ENCODE measurements at places on chromosomes 12 and 14.

GRCh38 chr12:52081263-52081733 is 1.8 kb downstream of the SMIM41 start:
- peak overlapping the region; percentile 87 for H3K27ac ChIP-seq
- H3K36me3 ChIP-seq = no peaks in the 10 kb centered on the region
- peaks cover 48% of the 10 kb centered on the region for H3K4me1 ChIP-seq
- DNase-seq = no peak
- no peaks in the 10 kb centered on the region for H3K27me3 ChIP-seq
- H3K4me3 ChIP-seq = peak overlapping the region; percentile 44

DNA sequence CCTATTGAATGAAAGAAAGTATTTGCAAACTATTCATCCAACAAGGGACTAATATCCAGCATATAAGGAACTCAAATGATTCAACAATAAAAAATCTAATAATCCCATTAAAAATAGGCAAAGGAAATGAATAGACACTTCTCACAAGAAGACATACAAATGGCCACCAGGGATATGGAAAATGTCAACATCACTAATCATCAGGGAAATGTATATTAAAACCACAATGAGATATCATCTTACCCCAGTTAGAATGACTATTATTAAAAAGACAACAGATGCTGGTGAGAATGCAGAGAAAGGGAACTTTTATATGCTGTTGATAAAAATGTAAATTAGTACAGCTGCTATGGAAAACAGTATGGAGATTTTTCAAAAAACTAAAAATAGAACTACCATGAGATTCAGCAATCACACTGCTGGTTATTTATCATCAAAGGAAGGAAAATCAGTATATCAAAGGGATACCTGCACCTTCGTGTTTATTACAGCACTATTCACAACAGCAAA is 89.3 kb downstream of the GARIN6 start:
- H3K27me3 ChIP-seq = no peaks in the 10 kb centered on the region
- DNase-seq = no peak
- no peak overlapping the region for H3K27ac ChIP-seq
- H3K36me3 ChIP-seq = no peaks in the 10 kb centered on the region

GRCh38 chr12:68200854-68201253 is 24.8 kb downstream of the IL26 start:
- no peak for DNase-seq
- no peak overlapping the region for H3K4me3 ChIP-seq
- H3K27ac ChIP-seq = no peak overlapping the region
- H3K4me1 ChIP-seq = no peaks in the 10 kb centered on the region
- H3K27me3 ChIP-seq = no peaks in the 10 kb centered on the region
- no peaks in the 10 kb centered on the region for H3K36me3 ChIP-seq

- no peak overlapping the region for H3K27ac ChIP-seq
- H3K36me3 ChIP-seq = no peaks in the 10 kb centered on the region
- H3K4me1 ChIP-seq = peaks cover 16% of the 10 kb centered on the region
Measured at GRCh38 chr14:95294834-95295599, 24.7 kb downstream of the CLMN start.

- H3K27me3 ChIP-seq = no peaks in the 10 kb centered on the region
- no peaks in the 10 kb centered on the region for H3K4me1 ChIP-seq
- no peak for DNase-seq
- no peak overlapping the region for H3K4me3 ChIP-seq
- no peak overlapping the region for H3K27ac ChIP-seq
Measured at GRCh38 chr14:94517248-94517640, 8.0 kb upstream of the SERPINA12 start.

DNA sequence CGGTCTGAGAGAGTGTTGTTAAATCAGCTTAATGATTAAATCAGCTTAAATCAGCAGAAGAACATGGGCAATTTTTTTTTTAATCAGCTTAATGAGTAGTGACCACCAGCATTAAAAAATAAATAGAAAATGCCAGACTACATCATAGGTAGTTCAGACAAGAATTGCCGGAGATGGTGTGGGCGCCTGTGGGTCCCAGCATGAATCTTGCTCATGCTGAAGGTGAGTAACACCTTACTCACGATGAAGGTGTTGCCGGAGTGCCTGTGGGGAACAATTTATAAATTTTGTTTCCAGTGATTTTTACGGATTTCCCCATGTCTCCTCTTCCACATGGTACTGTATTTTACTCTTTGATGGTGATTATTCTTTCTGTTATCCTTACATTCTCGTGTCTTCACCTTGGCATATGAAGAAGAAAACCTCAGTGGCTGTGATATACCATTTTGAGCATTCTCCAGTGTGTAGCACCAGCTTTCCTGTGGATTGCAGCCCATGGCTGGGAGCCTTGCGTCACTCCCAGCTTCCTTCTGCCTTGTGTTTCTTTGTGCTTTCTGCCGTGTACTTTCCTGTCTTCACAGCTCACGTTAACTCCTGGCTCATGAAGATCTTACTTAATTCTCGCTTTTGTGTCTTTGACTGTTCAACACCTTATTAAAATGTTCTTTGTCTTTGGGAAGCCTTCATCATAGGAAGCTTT is 4.7 kb downstream of the TDRD9 start:
- H3K4me1 ChIP-seq = no peaks in the 10 kb centered on the region
- H3K27me3 ChIP-seq = no peaks in the 10 kb centered on the region
- H3K27ac ChIP-seq = no peak overlapping the region
- no peak overlapping the region for H3K4me3 ChIP-seq
- no peaks in the 10 kb centered on the region for H3K36me3 ChIP-seq
- DNase-seq = no peak

DNA sequence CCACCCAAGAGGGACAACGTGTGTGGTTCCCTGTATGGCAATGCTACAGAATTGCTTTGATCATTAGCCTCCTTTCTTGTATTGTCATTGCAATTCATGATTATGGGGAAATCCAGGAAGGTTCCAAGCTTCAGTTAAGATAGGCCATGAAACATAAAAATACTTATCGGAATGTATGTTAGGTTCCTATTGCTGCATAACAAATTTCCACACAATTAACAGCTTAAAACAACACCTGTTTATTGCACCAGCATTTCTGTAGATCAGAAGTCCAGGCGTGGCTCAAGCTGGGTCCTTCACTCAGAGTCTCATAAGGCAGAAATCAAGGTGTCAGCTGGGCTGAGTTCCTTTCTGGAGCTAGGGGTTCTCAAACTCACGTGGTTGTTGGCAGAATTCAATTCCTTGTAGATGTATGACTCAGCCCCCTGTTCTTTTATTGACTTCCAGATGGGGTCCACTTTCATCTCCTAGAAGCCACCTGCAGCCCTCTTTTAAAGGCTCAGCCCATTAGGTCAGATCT is 365.6 kb upstream of the TMPO start:
- H3K27ac ChIP-seq = no peak overlapping the region
- H3K27me3 ChIP-seq = no peaks in the 10 kb centered on the region
- no peak for DNase-seq
- H3K4me1 ChIP-seq = no peaks in the 10 kb centered on the region
- H3K36me3 ChIP-seq = no peaks in the 10 kb centered on the region

- no peaks in the 10 kb centered on the region for H3K36me3 ChIP-seq
- DNase-seq = no peak
- H3K4me1 ChIP-seq = no peaks in the 10 kb centered on the region
- no peak overlapping the region for H3K4me3 ChIP-seq
- no peaks in the 10 kb centered on the region for H3K27me3 ChIP-seq
- H3K27ac ChIP-seq = no peak overlapping the region
Measured at GRCh38 chr12:104410786-104411185, 46.0 kb upstream of the CHST11 start.

DNA sequence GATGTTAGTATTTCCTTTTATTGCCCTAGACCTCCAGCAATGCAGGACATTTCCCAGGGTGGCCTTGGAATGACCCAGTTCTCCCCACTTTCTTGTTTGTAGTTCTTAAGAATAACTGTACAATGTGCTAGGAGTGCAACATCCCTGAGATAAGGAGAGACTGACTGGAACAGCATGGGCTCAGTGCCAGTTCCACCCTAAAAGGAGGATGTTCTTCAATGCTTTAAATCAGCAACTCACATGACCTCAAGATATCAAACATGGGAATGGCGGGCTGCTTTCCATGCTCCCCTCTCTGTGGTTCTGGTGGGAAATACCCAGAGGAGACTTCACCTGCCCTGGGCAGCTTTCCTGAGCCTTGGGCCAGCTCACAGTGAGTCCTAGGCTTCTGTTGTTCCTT is 766.9 kb upstream of the FBXO33 start:
- H3K27ac ChIP-seq = no peak overlapping the region
- H3K4me3 ChIP-seq = no peak overlapping the region
- H3K36me3 ChIP-seq = no peaks in the 10 kb centered on the region
- H3K27me3 ChIP-seq = no peaks in the 10 kb centered on the region

DNA sequence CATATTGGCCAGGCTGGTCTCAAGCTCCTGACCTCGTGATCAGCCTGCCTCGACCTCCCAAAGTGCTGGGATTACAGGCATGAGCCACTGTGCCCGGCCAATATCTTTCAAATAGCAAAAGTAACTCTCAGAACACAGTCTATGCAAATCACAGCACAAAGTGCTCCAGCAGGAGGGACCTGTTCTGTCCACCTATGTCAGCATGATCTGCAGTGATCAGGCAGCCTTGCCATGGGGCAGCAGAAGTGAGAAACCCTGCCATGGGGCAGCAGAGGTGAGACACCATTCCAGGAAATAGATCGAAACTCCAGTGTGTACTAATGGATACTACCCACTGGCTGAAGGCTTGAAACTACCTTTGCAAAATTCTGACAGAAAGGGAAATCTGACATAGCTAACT is 78.5 kb upstream of the EIF5 start:
- DNase-seq = no peak
- no peak overlapping the region for H3K27ac ChIP-seq
- H3K4me1 ChIP-seq = no peaks in the 10 kb centered on the region

DNA sequence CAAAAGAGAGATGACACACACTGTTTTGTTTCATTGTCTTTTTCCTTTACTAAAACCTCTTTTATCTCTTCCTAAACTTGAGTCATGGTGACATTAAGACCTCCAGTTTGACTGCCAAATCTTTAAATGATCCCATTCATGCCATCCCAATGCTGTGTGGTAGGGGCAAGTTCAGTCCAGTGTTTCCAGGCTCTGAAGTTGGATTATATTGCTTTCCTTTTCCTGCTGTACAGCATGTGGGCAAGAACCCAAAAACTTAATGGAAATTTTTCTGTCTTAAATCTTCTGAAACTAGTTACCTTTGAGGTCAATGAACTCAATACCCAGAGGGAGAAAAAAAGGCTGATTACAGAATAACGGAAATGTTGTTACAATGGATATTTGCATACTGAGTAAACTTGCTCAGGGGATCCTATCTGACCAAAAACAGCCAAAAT is 187.1 kb upstream of the FAR2 start:
- no peaks in the 10 kb centered on the region for H3K27me3 ChIP-seq
- no peaks in the 10 kb centered on the region for H3K4me1 ChIP-seq

GRCh38 chr12:44748950-44749468 is 127.1 kb downstream of the NELL2 start:
- H3K4me3 ChIP-seq = no peak overlapping the region
- H3K4me1 ChIP-seq = no peaks in the 10 kb centered on the region
- no peak overlapping the region for H3K27ac ChIP-seq
- no peak for DNase-seq
- H3K27me3 ChIP-seq = no peaks in the 10 kb centered on the region

GRCh38 chr12:105018776-105019175 is 32.7 kb downstream of the NOPCHAP1 start:
- no peak overlapping the region for H3K27ac ChIP-seq
- H3K4me1 ChIP-seq = no peaks in the 10 kb centered on the region
- no peaks in the 10 kb centered on the region for H3K27me3 ChIP-seq

GRCh38 chr14:60657456-60658210 is 8.4 kb upstream of the SIX1 start:
- H3K4me3 ChIP-seq = peak overlapping the region; percentile 68
- H3K36me3 ChIP-seq = no peaks in the 10 kb centered on the region
- peaks cover 8% of the 10 kb centered on the region for H3K4me1 ChIP-seq
- H3K27me3 ChIP-seq = no peaks in the 10 kb centered on the region
- no peak for DNase-seq

GRCh38 chr14:23143911-23144310 is 24.9 kb upstream of the CEBPE start:
- peaks cover 21% of the 10 kb centered on the region for H3K4me1 ChIP-seq
- no peak overlapping the region for H3K27ac ChIP-seq
- no peaks in the 10 kb centered on the region for H3K36me3 ChIP-seq
- H3K4me3 ChIP-seq = no peak overlapping the region
- H3K27me3 ChIP-seq = no peaks in the 10 kb centered on the region
- no peak for DNase-seq
